ENCODE measurements at places on chromosomes 5 and 9.

DNA sequence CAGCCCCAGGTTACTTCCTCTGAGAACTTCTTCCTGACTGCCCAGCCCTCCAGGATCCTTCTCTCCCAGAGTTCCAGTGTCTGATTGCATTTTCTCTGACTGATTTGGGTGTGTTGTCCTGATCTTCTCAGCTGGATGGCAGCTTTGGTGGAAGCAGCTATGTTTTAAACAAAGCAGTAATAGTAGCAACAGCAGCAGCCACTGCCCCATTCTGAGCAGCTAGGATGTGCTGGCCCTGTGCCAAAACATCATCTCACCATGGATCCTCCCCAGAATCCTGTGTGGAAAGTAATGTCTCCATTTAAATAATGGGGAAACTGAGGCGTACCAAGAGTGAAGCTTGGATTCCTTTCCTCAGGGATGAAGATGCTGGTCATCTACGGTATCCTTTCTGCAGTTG is 46.4 kb upstream of the PSD2 start:
- no peak for DNase-seq

DNA sequence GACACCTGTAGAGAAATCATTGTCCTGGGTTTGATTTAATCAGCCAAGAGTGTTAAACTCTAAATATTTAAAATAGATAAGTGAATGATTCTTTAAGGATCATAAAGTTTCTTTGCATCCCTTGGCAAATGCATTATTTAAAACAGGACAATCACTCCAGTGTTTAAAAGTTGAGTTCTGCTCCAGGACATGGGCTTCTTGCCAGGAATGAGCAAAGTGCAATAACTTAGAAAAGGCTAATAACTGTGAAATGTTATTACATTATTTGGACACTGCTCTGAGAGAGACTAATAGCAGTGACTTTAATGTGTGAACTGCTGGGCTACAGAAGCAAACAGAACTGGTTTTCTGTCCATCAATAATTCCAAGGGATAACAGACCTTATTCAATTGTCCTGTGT is 283.3 kb downstream of the GABRB2 start:
- no peak for DNase-seq

DNA sequence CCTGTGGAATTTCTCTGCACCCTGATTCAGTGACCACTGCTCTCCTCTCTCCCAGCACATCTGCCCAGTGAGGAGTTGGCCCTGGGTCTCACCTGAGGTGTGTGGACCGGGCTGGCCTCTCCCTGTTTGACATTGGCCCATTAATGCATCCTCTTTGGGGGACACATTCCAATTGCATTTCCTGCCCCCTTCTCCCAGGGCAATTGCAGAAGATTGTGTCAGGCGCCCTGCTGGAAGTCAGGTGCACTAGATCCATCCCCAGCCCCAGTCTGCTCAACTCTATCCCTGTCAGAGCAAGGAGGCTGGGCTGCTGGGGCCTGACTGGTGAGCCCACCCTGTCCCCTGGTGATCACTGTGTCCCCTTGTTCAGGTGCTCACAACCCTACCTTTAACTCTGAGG is 84.5 kb downstream of the LMX1B start:
- no peak for DNase-seq

DNA sequence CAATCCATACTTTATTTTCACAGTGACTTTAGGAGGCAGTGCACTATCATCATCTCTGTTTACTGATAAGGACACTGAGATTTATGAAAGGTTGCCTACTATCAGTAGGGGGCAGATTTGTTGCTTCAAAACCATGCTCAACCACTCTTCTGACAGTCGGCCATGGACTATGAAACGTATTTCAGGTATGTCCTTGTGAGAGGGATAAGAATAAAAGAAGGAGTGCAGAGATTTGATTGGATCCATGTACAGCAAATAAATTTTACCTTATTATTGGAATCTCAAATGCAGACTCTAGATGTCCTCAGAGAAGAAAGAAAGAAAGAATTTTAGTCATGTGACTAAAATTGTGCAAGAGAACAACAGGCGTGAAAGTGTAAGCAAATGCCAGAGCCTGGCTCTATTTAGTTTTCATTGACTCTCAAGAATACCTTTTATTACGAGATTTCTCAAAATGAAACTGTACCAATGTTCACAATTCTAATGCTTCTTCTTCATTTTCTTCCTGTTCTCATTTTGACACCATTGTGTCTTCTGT is 296.6 kb upstream of the RASA1 start:
- DNase-seq = no peak

GRCh38 chr5:171223927-171224326 is 85.1 kb upstream of the TLX3 start:
- DNase-seq = no peak

- DNase-seq = no peak
Observed at GRCh38 chr5:41094871-41095270, 23.7 kb upstream of the MROH2B start.

- no peak for DNase-seq
Observed at GRCh38 chr5:90548069-90548593, 10.5 kb upstream of the ADGRV1 start.

- DNase-seq = no peak
Observed at GRCh38 chr9:123550797-123551196, 194.8 kb downstream of the CRB2 start.

DNA sequence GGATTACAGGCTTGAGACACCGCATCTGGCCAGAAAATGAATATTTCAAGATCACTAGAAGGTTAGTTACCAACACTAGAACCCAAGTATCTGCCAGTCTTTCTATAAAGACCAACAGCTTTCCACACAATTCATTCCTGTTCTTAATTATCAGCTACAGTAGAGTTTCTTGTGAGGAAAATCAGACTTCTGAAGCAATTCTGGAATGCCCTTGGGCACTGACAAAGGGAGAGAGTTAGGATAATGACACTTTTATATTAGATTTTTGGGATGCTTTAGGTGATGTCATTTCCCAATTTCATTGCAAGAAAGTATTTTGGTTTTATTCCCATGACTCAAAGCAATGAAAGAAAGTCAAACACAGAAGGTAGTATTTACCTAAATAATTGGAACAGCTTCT is 497.0 kb upstream of the TUSC1 start:
- no peak for DNase-seq

DNA sequence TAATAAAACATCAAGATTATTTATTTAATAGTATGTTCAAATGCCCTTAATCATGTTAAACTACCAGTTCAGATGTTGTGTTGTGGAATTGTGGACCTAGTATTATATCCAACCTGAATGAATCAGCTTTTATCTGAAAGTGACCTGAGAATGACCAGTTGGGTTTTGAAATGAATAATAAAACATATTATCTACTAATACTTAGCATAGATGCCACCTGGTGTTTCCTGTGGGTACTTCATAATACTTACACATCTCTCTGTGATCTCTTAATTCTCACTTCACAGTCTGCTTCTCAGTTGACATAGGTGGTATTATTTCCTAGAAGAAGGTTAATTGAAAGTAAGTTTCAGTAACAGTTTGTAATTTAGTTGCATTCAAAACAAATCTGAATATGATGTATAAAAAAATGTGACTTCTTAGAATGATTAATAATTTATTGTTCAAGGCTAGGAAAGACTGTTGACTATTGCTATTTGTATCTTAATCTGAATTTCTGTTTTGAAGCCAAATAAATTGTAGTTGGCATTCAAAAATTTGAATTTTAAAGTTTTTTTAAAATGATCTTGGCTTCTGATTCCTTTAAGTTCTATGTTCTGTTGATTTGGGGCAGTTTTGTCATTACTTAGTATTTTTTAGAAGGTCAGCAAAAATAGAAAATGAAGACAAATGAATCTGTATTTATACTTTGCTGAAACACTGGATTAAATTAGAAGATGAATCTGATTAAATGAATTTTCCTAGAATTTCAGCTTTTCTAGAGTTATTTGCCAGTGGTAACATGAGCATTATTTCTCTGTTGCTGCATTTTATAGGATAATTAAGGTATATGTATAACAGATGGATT is 48.2 kb downstream of the KIF2A start:
- no peak for DNase-seq

- no peak for DNase-seq
Observed at GRCh38 chr9:93254061-93254481, 70.1 kb downstream of the WNK2 start.

DNA sequence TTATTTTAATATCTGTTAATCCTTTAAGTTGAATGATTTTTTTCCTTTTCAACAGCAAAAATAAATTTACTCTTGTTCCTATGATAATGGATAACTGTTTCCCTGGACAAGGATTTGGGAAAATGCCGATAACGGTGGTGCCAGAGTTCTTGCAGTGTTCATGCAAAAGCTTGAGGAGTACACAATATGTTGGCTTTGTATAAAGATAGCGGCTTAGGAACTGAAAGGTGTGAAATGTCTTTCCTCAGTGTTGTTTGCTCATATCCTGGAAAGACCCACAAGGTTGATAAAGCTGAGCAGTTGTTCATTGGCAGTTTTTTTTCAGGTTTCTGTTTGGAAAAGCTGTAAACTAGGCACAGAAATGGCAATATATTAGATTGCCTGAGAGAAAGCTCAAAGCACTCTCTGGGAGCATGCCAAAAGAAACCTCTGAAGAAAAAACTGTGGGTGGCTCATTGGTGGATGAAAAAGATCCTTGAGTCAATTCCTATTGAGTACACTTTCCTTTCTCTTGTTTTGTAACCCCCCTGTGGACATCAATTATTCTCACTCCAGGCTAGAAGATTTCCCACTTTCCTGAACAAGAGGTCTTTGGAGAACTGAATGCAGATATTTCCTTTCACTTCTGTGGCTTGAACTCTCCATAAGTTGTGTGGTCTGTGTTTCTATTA is 117.2 kb upstream of the RGMB start:
- DNase-seq = no peak

GRCh38 chr5:145811834-145812625 is 23.1 kb downstream of the PRELID2 start:
- no peak for DNase-seq

GRCh38 chr5:126492939-126493338 is 69.7 kb downstream of the GRAMD2B start:
- DNase-seq = no peak

GRCh38 chr5:73822989-73823339 is 197.0 kb downstream of the ARHGEF28 start:
- DNase-seq = no peak

DNA sequence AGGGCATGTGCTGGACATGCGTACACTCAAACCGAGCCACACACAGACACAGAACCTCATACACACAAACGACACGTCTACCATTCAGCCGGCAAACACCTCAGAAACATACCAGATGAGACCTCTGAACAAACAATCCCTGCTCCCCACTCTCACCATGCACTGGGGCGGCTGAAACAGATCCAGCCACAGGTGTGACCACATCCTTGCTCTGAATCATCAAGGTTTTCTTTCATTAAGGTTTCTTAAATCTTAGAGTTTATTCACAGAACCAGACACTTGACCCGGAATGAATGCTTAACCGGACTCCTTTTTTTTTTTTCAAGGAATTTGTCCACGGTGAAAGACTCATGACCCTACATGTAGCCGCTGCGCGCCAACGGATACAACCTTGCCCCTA is 26.2 kb downstream of the TERT start:
- DNase-seq = no peak

DNA sequence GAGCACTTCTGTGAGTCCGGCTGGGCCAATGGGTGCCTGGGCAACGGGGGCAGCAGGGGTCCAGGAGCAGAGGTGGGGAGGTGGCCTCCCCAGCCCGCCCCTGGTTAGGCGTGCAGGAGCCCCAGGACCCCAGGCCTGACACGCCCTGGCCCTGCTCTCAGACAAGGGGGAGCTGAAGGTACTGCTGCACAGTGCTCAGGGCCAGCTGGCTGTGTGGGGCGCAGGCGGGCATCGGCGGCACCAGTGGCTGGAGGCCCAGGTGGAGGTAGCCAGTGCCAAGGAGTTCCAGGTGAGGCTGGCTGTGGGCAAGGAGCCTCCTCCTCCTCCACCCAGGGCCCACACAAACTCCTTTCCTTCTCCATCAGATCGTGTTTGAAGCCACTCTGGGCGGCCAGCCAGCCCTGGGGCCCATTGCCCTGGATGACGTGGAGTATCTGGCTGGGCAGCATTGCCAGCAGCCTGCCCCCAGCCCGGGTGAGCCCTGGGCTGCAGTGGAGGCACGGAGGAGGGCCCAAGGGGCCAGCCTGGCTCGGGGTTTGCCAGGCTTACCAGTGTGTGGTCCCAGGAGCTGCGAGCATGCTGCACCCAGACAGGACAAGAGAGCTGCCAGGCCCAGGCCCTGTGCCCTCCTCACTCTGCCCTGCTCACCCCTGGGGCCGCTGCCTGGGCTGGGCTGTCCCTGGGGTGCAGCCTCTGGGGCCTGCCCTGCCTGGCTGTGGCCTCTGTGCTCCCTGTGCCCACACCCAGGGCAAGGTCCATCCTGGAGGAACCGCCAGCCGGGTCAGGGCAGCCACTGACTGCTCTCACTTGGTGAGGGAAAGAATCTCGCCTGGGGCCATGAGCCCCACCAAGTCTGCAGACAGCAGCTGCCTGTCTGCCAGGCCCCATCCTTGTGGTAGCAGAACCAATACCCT is 7.0 kb downstream of the MAMDC4 start:
- no peak for DNase-seq

DNA sequence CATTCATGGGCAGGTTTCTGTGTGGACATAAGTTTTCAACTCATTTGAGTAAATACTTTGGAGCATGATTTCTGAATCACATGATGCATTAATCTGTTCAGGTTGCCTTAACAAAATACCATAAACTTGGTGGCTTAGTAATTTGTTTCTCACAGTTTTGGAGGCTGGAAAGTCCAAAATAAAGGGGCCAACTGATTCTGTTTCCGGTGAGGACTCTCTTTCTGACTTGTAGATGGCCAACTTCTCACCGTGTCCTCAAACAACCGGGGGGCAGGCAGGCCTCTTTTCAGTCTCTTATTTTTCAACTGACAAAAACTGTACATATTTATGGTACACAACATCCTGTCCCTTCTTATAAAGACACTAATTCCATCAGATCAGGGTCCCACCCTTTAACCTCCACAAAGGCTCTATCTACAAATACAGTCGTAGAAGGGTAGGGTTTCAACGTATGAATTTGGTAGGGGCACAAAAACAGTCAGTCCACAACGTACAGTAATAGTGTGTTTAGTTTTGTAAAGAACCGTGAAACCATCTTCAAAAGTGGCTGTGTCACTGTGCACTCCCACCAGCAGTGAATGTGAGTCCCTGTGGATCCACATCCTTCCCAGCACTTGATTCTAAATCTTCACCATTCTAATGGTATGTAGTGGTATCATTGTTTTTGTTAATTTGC is 37.2 kb downstream of the MLLT3 start:
- DNase-seq = no peak

DNA sequence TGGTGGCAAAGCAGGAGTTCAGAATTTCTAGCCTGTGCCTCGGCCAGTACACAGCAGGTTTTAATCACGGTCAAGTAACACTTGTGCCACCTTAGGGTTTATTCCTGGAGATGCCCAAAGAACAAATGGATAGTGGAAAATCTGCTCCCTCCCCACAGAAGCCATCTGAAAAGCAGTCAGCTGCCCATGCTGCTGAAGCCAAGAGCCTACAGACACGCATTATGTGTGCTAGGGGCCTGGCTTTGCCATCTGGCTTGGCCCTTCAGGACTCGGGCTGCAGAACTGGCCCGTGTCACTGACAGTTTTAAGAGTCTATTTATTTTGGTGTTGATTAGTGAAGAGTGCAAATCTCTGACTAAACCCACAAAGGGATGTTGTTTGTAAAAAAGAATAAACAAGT is 11.1 kb downstream of the ARSB start:
- no peak for DNase-seq

GRCh38 chr5:96226941-96227552 is 206.0 kb downstream of the PCSK1 start:
- no peak for DNase-seq

- no peak for DNase-seq
Observed at GRCh38 chr9:135789838-135790291, 87.9 kb downstream of the KCNT1 start.
